Neural progenitor cell (in vitro differentiated cells): ENCODE measurements at places on chromosomes 6 and 20. TPM values are rescaled to one million over a fixed set of nuclear protein-coding genes. Genes with fewer than 3 reads are reported as not detected.

GRCh38 chr6:41208439-41209106 is 7.6 kb upstream of the TREML2 start:
- H3K4me1 ChIP-seq, result no peaks in the 10 kb centered on the region
- H3K27ac ChIP-seq, result no peak overlapping the region
- H3K4me3 ChIP-seq, result no peak overlapping the region

DNA sequence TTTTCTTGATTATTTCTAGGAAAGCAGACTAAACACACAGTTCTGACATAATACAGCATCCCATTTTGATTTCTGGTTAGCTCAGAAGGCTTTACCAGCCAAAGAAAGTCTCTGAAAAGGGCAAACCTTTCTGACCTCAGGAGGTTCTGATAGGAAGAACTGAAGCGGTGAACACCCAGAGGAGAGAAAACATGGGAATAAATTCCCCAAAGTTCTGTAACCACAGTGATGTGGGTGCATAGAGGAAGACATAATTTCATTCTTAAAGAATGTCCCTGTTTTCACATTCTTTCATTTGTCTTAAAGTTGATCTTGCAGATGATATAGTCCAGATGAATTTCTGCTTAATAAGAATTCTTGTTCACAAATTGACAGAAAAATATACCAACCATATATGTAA is 60.3 kb downstream of the RSPO3 start:
- no peaks in the 10 kb centered on the region for H3K36me3 ChIP-seq
- no peak overlapping the region for H3K4me3 ChIP-seq
- H3K4me1 ChIP-seq, result no peaks in the 10 kb centered on the region
- no peak overlapping the region for H3K27ac ChIP-seq

Gene FAM209B
- not detected in 2 replicates for total RNA-seq

Gene KCNK16
- not detected in 2 replicates for total RNA-seq

GRCh38 chr6:120056085-120056484 is 706.5 kb upstream of the MAN1A1 start:
- no peak overlapping the region for H3K4me3 ChIP-seq
- H3K27me3 ChIP-seq, result no peaks in the 10 kb centered on the region
- H3K27ac ChIP-seq, result no peak overlapping the region
- no peaks in the 10 kb centered on the region for H3K36me3 ChIP-seq
- H3K4me1 ChIP-seq, result no peaks in the 10 kb centered on the region

Gene KHDC1L
- total RNA-seq, result 1.9 and 2.1 TPM in 2 replicates

DNA sequence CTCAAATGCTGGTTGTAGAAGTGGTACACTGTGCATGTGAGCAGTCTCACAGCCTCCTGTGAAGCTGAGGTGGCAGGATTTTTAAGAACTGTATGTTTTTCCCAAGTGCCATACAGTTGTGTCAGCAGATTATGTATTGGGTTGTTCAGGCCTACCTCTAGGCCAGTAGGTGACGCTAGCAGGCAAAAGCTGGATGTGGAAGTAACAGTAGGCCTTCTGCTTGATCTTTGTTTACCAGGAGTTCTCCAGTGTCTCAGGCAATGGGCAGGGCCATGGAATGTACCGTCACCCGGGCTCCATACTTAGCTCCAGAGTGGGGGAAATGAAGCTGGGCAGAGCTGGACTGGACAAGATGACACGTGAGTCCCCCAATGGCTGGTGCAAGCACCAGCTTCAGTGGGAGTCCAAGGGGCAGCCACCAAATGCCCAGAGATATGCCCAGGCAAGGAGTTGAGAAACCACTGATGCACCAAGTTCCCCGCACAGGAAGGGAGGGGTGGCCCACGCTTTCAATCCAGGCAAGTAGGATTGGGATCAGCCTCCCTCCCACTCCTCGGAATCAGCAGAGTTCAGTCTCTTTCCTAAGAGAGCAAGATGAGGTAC is 289.7 kb downstream of the HTR1B start:
- no peak overlapping the region for H3K4me3 ChIP-seq
- no peaks in the 10 kb centered on the region for H3K36me3 ChIP-seq
- peak; percentile 55 for DNase-seq
- H3K27me3 ChIP-seq, result no peaks in the 10 kb centered on the region
- H3K4me1 ChIP-seq, result no peaks in the 10 kb centered on the region

DNA sequence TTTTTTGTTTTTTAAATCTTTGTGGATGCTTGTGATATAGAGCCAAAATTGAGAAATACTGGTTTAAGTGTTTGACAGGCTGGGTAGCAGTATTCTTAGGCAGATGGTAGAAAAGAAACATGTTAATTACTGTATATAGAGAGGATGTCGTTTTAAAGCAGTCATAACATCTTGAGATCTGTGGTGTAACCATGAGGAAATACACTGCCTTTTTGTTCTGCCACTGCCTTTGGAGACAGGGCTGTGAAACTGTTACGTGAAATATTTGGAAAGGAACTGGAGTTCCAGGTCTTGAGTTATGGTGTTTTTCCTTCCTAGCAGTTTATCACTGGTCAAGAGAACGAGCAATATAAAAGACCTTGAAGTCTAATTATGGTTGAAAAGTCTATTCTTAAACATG is 19.5 kb downstream of the STXBP5 start:
- H3K27me3 ChIP-seq, result no peaks in the 10 kb centered on the region
- H3K36me3 ChIP-seq, result no peaks in the 10 kb centered on the region
- no peak overlapping the region for H3K4me3 ChIP-seq
- DNase-seq, result no peak

GRCh38 chr20:62019881-62020492 is 45.7 kb downstream of the TAF4 start:
- H3K36me3 ChIP-seq, result no peaks in the 10 kb centered on the region
- no peak for DNase-seq
- H3K4me3 ChIP-seq, result no peak overlapping the region
- peaks cover 21% of the 10 kb centered on the region for H3K4me1 ChIP-seq
- H3K27me3 ChIP-seq, result no peaks in the 10 kb centered on the region
- H3K27ac ChIP-seq, result no peak overlapping the region

Gene JPH2
- total RNA-seq, result not detected in 2 replicates

GRCh38 chr6:63923139-63923739 is 287.6 kb downstream of the PHF3 start:
- no peak overlapping the region for H3K4me3 ChIP-seq
- H3K27me3 ChIP-seq, result no peaks in the 10 kb centered on the region
- no peaks in the 10 kb centered on the region for H3K36me3 ChIP-seq
- peak; percentile 55 for DNase-seq
- H3K27ac ChIP-seq, result no peak overlapping the region

GRCh38 chr6:109653264-109653663 is 37.7 kb downstream of the AK9 start:
- no peaks in the 10 kb centered on the region for H3K27me3 ChIP-seq
- H3K36me3 ChIP-seq, result no peaks in the 10 kb centered on the region
- H3K4me1 ChIP-seq, result no peaks in the 10 kb centered on the region

GRCh38 chr20:48620507-48621375 is 207.1 kb downstream of the PREX1 start:
- H3K4me1 ChIP-seq, result no peaks in the 10 kb centered on the region
- H3K27me3 ChIP-seq, result no peaks in the 10 kb centered on the region
- H3K36me3 ChIP-seq, result no peaks in the 10 kb centered on the region

DNA sequence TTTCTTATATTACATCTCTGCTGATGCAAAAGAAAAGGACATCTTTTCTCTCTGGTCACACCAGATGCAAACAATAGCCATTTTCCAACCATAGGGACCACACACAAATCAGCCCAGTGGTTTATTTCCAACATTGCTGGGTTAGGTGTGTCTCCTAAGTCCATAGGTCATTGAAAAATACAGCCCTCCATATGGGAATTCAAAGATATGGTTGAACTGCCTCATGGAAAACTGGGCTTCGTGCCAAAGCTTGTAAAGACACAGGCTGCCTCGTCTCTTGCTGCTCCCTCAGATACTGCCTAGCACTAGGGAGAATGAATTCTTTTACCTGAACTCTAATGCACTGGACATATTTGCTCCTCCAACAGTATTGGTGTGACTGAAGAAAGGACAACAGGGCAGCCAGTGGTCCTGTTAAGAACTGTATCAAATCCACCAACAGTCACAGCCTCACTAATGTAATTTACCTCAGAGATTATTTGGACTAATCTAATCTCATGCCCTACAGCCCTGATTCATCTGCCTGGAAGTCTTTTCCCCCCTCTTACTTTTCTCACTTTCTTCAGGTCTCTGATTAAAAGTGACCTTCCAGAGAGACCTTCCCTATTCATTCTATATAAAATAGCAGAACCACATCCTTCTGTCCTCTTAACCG is 48.3 kb upstream of the TBC1D32 start:
- no peak overlapping the region for H3K27ac ChIP-seq
- DNase-seq, result no peak
- H3K4me3 ChIP-seq, result no peak overlapping the region
- no peaks in the 10 kb centered on the region for H3K36me3 ChIP-seq
- no peaks in the 10 kb centered on the region for H3K27me3 ChIP-seq

Gene GRM1
- total RNA-seq, result 0.50 and 0.79 TPM in 2 replicates

DNA sequence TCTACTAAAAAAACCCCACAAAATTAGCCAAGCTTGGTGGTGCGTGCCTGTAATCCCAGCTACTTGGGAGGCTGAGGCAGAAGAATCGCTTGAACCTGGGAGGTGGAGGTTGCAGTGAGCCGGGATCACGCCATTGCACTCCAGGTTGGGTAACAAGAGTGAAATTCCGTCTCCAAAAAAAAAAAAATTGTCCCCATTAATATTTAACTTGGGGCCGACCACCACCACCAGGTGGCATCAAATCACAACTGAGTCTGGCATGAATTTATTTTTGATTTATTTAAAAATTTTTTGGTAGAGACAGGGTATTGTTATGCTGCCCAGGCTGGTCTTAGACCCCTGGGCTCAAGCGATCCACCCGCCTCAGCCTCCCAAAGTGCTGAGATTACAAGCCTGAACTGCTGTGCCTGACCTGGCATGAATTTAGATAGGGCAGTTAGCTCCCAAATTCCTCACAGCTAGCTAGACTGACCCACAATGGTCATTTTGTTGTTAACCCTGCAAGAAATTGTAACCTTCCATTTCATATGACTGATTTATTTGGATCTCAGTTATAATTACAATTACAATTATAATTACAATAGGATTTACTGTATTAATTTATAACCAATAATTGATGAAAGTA is 17.1 kb upstream of the BEND3 start:
- no peaks in the 10 kb centered on the region for H3K4me1 ChIP-seq
- H3K4me3 ChIP-seq, result no peak overlapping the region
- H3K36me3 ChIP-seq, result no peaks in the 10 kb centered on the region
- peak; percentile 37 for DNase-seq

DNA sequence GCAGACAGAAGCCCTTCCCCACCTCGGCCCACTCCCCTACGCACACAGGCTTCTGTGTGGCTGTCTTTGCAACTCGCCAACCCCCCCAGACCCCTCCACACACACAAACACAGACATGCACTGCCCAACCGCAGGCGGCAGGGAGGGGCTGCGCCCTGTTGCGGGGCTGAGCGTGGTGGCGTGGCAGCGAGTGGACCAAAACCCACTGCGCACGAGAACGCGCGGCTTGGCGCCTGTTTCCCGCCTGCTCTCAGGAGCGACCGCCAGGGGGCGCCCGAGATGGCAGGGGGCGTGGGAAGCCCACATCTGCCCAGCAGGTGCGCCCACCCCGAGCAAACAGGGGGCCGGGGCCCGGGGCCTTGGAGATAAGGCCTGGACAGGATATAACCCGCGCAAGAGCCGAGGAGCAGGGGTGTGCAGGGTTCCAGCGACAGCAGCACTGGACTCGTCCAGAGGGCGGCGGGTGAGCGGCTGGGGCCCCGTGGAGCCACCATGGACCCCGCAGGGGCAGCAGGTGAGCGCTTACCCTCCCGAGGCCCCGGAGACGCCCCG is at the start of gene RBPJL:
Gene RBPJL, plus strand, starts transcription at position 410 of the 552 bp plus-strand sequence. Its CDS starts 83 bp downstream, at position 493.
- H3K27ac ChIP-seq, result no peak within 1 kb of the TSS
- DNase-seq, result peak; percentile 69
- H3K27me3 ChIP-seq, result peaks cover 18% of the 10 kb centered on the region
- no peak within 1 kb of the TSS for H3K4me3 ChIP-seq
- no peaks in the 10 kb centered on the region for H3K36me3 ChIP-seq
- H3K4me1 ChIP-seq, result no peaks in the 10 kb centered on the region

- no peaks in the 10 kb centered on the region for H3K36me3 ChIP-seq
- no peak for DNase-seq
- no peak overlapping the region for H3K27ac ChIP-seq
- no peak overlapping the region for H3K4me3 ChIP-seq
- H3K4me1 ChIP-seq, result peaks cover 37% of the 10 kb centered on the region
- no peaks in the 10 kb centered on the region for H3K27me3 ChIP-seq
Observed at GRCh38 chr6:119308048-119308570, 41.5 kb downstream of the MAN1A1 start.

GRCh38 chr6:41315943-41316620 is 19.3 kb upstream of the NCR2 start:
- H3K4me3 ChIP-seq, result no peak overlapping the region
- H3K4me1 ChIP-seq, result peaks cover 16% of the 10 kb centered on the region
- peaks cover 24% of the 10 kb centered on the region for H3K27me3 ChIP-seq
- DNase-seq, result no peak

- no peaks in the 10 kb centered on the region for H3K36me3 ChIP-seq
- H3K4me3 ChIP-seq, result peak overlapping the region; percentile 92
- peak overlapping the region; percentile 62 for H3K27ac ChIP-seq
- peaks cover 23% of the 10 kb centered on the region for H3K4me1 ChIP-seq
Observed at GRCh38 chr20:50510706-50511542, 741 bp downstream of the PTPN1 start.

GRCh38 chr20:24501764-24502556 is 32.5 kb downstream of the SYNDIG1 start:
- no peaks in the 10 kb centered on the region for H3K36me3 ChIP-seq
- H3K27me3 ChIP-seq, result no peaks in the 10 kb centered on the region
- no peak overlapping the region for H3K27ac ChIP-seq
- H3K4me1 ChIP-seq, result no peaks in the 10 kb centered on the region
- no peak for DNase-seq
- H3K4me3 ChIP-seq, result no peak overlapping the region

GRCh38 chr6:21519642-21520041 is 73.9 kb upstream of the SOX4 start:
- H3K27me3 ChIP-seq, result no peaks in the 10 kb centered on the region
- no peak for DNase-seq
- H3K36me3 ChIP-seq, result no peaks in the 10 kb centered on the region
- H3K27ac ChIP-seq, result no peak overlapping the region
- H3K4me1 ChIP-seq, result no peaks in the 10 kb centered on the region

DNA sequence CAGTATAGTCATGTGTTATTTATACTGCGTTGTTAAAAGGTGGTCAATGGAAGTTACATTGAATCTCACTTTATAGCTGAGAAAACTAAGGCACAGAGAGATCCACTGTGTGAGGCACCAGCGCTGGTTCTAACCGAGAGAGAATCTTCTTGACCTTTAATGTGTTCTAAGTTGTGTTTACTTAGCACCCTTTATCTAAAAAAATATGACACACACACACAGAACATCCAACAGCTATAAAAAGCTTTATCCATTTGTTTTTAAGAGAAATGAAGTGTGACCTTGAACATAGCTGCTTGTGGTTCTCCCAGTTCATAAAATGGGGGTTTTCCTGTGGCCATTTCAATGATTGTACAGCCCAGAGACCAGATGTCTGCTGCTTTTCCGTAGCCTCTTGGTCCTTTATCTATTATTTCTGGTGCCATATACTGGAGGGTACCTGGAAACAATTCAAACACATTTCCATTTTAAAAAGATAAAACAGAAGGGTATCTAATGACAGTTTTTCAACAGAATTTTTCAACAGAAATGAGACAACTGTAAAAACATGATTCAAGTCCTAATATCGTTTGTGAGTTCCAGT is 54.8 kb upstream of the MAP7 start:
- no peaks in the 10 kb centered on the region for H3K36me3 ChIP-seq
- no peak for DNase-seq
- H3K27me3 ChIP-seq, result no peaks in the 10 kb centered on the region
- no peaks in the 10 kb centered on the region for H3K4me1 ChIP-seq
- H3K27ac ChIP-seq, result no peak overlapping the region
